Activated naive CD4-positive, alpha-beta T cell (primary cell): ENCODE measurements at places on chromosomes 6 and 20.
A peak's percentile ranks its signal among the peaks of the same experiment; 100 is the strongest.

DNA sequence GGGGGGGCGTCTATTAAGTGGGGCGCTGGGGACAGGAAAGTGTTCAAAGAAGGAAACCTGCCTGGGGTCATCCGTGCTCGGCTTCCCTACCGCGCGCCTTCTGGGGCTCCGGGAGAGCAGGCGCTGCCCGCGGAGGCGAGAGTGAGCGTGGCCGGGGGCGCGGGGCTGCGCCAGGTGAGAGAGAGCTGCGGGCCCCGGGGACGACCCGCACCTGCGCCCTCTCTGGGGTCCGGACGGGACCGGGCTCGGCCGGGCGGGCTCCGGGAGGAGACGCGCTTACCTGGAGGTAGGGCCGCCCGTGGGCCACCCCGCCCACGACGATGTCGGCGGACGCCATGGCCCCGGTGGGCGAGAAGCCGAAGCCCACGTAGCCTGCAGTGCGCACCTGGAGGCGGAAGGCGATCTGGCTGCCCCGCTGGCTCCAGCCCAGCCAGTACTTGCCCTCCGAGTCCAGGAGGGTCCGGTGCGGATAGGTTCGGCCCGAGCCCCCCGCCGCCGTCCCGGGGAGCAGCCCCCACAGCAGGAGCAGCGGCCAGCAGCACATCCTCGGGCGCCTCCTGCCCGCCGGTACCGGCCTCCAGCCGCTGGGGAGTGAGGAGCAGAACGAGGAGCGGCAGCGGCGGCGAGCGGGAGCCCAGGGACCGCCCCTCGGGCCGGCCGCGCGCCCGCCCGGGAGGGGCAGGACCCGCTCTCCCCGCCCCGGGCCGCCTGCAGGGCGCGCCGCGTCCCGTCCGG, at the start of gene MOXD1:
Gene MOXD1 (minus strand): TSS at position 593 of the 735 bp plus-strand sequence. CDS start 49 bp downstream, at position 544.
- no peak for DNase-seq

DNA sequence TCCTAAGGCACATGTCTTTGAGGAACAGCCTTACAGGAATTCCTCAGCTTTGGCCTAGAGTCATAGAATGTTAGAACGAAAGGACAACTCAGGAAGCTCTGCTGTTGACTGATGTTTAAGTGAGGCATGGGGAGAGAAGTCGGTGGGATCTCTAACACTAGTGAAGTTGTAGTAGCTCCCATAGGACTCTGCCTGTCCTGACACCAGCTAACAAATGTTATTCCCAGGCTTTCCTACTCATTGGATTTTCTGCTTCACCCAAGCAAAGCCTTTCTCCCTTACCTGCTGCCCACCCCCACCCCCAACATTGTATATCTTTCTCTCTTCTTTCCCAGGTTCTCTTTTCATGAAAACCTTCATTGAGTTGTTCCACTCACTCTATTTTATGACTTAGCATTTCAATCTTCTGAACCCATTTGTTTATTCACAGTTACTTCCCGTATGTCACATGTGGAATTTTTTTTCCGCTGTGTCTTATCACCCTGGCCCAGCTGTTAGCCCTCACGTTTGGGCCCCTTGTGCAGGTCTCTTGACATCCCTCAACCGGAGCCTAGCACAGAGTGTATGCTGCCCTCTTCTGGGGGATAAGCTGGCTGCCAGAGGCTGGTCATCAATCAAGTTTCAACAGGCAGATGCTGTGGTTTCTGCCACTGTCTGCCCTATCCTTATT, 39.2 kb upstream of the RNF8 start:
- peak; percentile 11 for DNase-seq

GRCh38 chr6:22227824-22228610, 68.8 kb downstream of the PRL start:
- no peak for DNase-seq

GRCh38 chr6:13253272-13253671, 75.1 kb downstream of the TBC1D7 start:
- DNase-seq: no peak

DNA sequence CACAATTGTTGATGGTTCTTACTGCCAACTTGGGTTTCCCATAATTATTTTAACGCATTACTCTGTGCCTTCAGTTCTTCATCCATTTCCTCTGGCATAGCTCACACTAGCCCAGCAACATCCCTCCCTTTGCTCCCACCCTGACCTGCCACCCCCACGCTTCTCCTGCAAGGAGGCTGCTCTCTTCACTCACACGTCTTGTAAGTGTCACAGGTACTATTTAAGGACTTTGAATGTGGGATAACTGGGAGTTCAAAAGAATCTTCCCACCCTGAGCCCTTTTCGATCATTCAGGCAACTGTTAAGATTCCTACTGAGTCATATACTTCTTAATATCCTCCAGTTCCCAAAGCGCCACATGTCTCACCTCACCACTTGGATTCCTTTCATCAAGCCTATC, 95.4 kb downstream of the PXDC1 start:
- DNase-seq: no peak

DNA sequence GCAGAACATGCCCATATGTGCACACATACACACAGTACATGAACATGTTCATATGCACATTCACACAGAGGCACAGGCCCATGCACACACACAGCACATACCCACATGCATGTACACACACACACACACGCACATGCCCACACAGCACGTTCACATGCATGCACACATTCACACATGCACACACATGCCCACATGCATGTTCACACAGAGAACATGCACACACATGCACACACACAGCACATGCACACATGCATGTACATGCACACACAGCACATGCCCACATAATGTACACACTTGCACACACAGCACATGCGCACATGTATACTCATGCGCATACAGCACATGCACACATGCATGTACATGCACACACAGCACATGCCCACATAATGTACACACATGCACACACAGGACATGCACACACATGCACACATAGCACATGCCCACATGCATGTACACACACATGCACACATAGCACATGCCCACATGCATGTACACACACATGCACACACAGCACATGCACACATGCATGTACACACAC, 25.9 kb downstream of the RNASET2 start:
- DNase-seq: no peak

DNA sequence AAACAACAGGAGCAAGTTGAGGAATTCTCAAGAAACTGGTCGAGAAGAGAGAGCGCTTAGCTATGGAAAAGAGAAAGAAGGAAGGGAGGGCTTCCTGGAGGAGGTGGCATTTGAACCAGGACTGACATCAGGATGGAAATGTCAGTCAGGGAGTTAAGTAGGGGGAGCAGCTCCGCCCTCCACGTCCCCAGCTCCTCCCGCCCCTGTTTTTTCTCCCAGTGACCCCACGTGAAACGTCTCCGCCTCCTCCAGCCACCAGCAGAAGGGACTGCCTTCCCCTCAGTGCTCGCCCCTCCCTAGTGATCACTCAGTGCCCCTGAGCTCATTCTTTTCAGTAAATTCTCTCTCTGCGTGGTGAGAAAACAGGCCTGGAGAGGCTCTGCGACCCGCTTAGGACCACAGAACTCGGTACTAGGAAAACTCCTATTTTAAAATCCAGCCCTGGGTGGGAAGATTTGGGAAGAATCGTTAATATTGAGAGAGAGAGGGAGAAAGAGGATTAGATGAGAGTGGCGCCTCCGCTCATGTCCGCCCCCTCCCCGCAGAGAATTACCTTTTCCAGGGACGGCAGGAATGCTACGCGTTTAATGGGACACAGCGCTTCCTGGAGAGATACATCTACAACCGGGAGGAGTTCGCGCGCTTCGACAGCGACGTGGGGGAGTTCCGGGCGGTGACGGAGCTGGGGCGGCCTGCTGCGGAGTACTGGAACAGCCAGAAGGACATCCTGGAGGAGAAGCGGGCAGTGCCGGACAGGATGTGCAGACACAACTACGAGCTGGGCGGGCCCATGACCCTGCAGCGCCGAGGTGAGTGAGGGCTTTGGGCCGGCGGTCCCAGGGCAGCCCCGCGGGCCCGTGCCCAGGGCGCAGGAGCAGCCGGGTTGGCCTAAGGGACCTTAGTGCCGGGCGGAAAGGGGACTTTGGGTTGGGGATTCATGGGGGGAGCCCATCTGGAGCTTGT, 4.6 kb downstream of the HLA-DPB1 start:
- DNase-seq: no peak

- peak; percentile 91 for DNase-seq
These were observed at the start of gene SCAND1 for GRCh38 chr20:35954200-35954906. Gene SCAND1, minus strand, starts transcription at chr20:35954502. Its CDS starts 218 bp downstream, at chr20:35954284.

GRCh38 chr6:139368661-139369060, 5.8 kb downstream of the CITED2 start:
- no peak for DNase-seq

DNA sequence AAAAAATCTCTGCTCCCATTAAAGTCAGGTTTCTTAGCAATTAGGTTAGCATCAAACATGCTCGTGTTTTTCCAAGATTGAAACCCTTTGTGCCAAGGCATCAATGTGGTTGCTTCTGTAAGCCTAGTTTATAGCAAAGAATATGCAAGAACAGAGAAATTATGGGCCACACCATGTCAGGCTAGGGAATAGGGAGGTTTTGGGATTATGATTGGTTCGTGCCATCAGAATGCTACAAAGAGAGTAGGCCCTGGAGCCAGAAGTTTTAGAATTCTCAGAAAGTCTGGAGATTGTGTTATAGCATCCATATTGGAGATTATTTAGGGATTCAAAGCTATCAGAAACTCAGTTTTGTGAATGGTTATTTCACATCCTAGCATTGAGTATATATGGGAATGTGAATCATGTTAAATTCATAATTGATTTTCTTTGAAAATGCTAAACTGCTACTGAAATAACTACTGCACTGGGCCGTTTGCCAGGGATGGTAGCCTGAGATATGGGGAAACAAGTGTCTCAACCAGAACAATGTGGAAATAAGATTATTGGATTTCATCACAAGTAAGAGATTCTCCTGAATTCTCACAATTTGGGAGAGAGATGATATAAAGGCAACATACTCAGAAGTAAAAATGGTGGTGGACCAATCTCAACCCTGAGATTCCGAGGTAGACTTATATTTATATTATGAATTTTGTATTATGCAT, 45.3 kb downstream of the ZNF292 start:
- no peak for DNase-seq

- no peak for DNase-seq
These were observed 11.5 kb downstream of the GRM1 start for GRCh38 chr6:146040360-146040759.

DNA sequence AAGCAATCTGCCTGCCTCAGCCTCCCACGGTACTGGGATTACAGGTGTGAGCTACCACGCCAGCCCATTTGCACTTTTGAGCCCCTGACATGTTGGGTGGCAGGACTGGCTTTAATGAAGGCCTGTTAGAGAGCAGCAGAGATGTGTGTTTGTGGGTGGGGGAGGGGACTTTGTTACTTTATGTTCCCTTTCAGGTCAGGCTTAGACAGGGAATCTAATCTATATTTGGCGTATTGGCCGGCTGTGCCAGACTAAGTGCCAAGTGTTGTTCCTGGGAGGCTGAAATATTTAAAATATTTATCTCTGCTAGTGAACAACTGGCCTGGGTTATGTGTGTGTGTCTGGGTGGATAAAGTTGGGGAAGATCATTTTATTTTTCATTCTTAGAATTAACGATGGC, 6.1 kb downstream of the GMPR start:
- DNase-seq: no peak

- DNase-seq: no peak
These were observed 568.6 kb downstream of the HAO1 start for GRCh38 chr20:7371518-7372163.

DNA sequence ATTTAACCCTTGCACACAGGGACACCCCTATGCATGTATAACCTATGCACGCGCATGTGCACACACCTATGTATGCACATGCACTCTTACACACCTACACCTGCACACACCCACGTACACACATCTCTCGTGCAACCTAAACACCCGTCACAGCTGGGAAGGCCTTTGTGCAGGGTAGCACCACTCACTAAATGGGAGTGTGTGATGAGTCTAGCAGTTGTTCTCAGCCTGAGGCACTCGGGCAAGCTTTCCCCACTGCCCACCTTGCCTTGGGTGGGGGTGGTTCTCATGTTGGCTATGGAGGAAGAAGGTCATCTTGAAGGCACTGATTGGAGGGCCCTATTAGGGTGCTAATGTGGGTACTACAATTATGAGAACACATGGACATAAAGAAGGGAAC, 85.8 kb downstream of the DLL1 start:
- DNase-seq: no peak

- no peak for DNase-seq
These were observed 2.7 kb downstream of the SLC17A2 start for GRCh38 chr6:25927756-25928216.
